ENCODE measurements at places on chromosomes 4 and X.

- DNase-seq = no peak
These were observed 39.7 kb downstream of the ENPEP start for GRCh38 chr4:110515676-110516075.

- DNase-seq = no peak
These were observed 6.7 kb upstream of the WAS start for GRCh38 chrX:48676893-48677270.

GRCh38 chrX:133859860-133860259, 125.5 kb downstream of the GPC3 start:
- no peak for DNase-seq

- no peak for DNase-seq
These were observed 36.4 kb downstream of the CCDC149 start for GRCh38 chr4:24876431-24876830.

DNA sequence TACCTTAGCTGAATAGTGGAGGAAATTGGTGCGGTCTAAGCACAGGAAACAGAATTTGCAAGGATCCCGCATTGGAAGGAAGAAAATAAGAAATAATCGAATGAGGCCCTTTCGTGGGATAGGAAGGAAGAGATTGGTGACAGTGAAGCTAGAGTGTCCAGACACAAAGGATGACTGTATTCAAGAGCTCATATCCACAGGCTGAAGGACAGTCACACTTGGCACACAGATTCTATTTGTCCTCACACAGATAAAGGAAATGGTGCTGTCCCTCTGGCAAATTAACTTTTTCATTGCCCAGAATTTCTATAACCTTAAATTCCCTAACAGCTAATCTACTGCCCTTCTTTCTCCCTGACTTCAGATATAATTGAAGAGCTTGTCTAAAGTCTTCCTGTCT, 2188.9 kb upstream of the TENM3 start:
- no peak for DNase-seq

DNA sequence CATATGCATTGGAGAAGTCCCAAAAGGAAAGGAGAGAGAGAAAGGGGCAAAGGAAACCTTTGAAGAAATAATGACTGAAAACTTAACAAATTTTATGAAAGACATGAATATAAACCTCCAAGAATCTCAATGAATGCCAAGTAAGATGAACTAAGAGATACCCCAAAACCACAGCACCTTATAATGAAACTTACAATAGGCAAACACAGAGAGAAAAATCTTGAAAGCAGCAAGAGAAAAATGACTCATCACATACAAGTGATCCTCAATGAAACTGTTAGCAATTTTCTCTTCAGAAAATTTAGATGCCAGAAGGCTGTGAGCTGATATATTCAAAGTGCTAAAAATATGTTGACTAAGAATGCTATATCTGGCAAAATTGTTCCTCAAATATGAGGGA, 10.1 kb downstream of the SMIM10L2A start:
- peak; percentile 57 for DNase-seq

GRCh38 chr4:124703154-124703553, 9.4 kb downstream of the ANKRD50 start:
- no peak for DNase-seq

- DNase-seq = no peak
These were observed 209.2 kb upstream of the FAT4 start for GRCh38 chr4:125105561-125105960.
